ENCODE measurements at places on chromosomes 2 and 18.

GRCh38 chr18:75111760-75112159, 97.2 kb downstream of the PTGR3 start:
- no peak for DNase-seq

DNA sequence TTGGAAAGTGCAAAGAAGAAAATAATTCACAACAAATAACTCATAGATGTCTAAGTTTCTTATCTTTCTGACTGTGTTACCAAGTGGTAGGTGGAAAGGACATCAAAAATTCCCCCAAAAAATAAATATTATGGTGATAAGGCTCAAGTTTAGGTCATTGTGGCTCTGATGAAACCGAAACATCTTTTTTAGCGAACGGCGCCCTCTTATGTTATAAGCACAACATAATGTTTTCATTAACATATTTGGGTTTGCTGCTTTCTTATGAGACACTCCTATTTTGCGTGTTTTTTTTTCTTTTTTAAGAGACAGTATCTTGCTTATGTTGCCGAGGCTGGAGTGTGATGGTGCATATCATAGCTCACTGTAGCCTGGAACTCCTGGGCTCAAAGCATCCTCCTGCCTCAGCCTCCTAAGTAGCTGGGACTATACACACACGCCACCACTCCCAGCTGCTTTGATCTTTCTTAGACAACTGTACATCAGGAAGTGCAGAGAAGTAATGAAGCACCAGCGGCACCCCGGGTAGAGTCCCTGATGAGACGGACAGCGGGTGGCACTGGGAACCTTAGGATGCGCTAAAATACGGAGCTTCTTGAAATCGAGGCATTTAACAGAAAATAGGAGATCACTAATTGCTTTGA, 38.5 kb upstream of the SLC35G4 start:
- no peak for DNase-seq

- DNase-seq: no peak
Measured at GRCh38 chr18:58228176-58228575, 184.2 kb downstream of the NEDD4L start.

GRCh38 chr2:15704086-15704787, 112.6 kb downstream of the DDX1 start:
- no peak for DNase-seq

DNA sequence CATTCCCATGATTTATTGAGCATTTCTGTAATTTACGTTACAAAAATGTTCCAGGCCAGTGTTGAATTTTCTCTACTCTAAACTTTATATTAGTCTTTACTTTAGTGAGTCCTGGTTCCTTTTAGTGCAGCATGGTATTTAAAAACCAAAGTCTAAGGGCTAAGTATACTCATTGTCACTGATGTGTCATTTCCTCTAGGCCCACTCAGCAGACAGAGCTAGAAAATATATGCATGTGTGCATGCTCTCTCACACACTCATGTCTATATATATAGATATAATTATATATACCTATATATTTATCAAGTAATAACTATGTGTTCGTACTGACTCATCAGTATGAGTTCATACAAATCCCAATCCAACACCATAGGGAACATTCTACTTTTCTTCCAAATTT, 132.5 kb upstream of the SLC8A1 start:
- DNase-seq: no peak

GRCh38 chr2:55063713-55064323, 13.6 kb upstream of the RTN4 start:
- DNase-seq: no peak

DNA sequence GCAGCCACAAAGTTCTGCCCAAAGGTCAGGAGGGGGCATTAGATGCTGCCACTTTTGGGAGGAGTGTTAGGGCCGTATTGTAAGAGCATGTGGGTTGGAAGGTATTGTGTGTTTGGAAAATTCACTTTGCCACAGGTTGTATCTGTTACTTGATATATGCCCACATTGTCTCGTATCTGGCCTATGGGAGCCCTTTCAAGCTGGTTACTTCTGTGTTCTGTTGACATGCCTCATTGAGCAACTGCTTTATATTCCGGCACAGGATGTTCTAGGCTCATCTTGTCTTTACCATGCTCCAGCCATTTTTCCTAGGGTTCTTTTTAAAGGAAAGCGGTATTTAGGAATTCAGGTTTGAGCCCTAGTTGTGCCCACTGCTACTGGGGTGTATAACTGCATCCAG, 6.0 kb downstream of the ADNP2 start:
- DNase-seq: no peak

GRCh38 chr2:161552015-161552414, 72.2 kb upstream of the SLC4A10 start:
- DNase-seq: no peak

DNA sequence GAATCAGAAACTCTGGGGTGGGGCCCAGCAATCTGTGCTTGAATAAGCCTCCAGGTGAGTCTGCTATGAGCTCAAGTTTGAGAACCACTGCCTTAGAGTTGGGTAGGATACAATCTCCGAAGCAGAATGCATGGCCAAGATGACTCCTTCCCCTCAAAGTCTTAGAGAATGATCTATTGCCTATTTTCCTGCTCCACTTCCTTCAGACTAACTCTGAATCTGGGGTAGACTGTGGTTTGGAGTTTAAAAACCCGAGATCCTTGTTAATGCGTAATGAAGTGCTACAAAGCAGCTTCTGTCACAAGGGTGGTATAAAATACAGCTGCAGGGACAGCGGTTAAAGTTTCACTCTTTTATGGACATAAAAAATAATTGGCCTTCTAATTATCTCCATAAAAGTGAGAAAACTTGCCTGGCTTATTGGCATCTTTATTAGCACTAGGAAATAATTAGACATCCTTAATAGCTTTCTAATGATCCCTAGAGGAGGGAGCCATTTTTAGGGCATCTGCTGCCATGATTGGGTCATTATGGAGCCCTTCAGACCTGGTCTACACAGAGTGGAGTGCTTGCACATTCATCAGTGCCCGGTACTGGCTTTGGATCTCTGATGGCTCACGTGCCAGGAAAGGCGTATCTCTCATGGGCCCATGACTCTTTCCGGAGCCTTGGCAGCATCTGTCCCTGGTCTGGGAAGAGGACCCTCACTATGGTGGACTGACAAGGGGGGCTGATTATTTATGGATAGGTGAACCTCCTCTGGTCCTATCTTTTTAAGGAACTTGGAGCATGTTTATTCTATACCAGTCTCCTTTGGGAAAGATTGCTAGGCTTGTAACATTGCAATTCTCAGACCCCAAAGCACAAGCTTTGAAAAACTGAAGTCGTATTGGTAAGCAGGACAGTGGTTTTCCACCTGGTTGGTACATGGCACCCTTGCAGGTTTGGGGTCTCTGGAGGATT, 28.2 kb downstream of the SIX2 start:
- DNase-seq: no peak

GRCh38 chr2:18682681-18683080, 93.3 kb upstream of the NT5C1B start:
- DNase-seq: no peak

DNA sequence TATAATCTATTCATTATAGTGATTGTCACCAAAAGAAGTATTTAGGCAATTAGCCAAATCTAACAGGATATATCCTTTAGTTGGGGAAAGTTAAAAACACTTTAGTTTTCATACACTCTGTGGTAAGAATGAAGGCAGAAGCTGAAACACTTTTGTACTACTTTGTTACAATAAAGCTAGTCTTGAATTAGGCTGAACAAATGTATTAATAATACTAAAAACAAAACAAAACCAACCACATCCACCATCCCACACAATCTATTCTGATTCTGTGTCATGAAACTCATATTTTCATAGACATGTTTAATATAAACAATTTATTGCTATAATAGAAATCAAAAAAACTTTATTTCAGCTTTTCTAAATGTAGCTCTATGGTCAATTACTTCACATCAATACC, 508.8 kb downstream of the ZEB2 start:
- DNase-seq: no peak

- DNase-seq: no peak
Measured at GRCh38 chr18:52670896-52671295, 330.9 kb downstream of the DCC start.

DNA sequence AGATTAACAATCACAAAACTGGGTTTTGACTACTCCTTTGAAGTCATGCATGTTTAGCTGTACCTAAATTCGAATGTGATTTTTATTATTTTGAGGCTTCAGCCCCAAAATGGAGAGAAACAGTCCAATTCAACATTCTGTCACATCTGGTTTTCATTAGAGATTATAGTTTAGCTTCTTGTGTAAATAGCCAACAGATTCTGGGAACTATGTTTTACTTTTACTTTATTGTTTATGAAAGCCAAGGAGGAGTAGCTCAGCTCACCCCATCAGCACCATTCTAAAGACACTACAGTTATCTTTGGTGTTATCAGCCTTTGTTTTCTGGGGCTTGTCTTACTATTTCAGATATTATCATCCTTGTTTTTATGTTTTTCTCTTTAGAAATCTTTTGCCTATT, 465.0 kb upstream of the CWC22 start:
- no peak for DNase-seq

DNA sequence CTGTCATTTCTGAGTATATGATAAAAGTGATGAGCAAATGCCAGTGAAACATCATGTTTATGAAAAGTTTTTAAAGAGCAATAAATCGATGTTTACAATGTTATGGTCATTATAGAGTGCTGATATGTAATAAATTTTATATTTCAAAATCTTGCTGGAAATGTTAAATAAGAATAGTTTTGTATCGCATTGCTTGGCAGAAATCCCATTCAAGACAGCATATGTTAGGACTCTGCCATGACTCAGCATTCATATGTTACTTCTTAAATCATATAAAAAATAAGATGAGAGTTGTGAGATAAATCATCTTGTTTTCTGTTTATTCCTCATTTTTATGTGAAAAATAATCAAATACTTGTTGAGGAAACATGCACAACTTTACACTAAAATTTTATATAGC, 949.9 kb upstream of the NRXN1 start:
- DNase-seq: no peak

DNA sequence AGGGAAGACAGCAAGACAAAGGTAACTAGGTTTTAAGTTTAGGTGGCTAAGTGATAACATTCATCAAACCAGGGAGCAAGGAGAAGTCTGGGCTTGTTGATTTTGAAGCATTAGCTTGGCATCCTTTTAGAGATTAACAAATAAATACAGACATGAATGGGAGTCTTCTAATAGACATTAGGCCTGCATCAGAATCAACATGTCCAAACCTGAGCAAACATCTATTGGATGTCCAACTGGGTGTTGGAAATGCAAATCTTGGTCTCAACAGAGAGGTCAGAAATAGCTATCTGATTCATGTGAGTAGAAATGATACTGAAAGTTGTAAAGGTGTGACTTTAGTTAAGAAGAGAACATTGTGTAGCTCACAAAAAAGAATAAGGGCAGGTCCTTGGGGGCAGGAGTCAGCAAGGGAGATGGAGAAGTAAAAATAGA, 85.5 kb upstream of the RND3 start:
- DNase-seq: no peak

- DNase-seq: no peak
Measured at GRCh38 chr18:79982736-79983135, 5.6 kb downstream of the TXNL4A start.

GRCh38 chr18:79875931-79876461, 75.5 kb downstream of the SLC66A2 start:
- DNase-seq: no peak

DNA sequence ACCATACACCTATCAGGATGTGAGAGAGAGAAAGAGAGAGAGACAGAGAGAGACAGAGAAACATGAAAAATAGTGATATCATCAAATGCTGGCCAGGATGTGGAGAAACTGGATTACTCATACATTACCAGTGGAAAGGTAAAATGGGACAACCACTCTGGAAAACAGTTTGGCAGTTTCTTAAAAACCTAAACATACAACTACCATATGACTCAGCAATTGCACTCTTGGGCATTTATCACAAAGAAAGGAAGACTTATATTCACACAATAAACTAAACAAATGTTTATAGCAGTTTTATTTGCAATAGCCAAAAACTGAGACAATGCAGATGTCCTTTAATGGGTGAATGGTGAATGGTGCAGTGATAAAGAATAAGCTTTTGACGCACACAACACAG, 29.1 kb downstream of the SLC4A3 start:
- no peak for DNase-seq

GRCh38 chr2:26887151-26887550, 39.2 kb downstream of the DPYSL5 start:
- no peak for DNase-seq

- DNase-seq: no peak
Measured at GRCh38 chr2:1586923-1587840, 157.1 kb downstream of the PXDN start.

DNA sequence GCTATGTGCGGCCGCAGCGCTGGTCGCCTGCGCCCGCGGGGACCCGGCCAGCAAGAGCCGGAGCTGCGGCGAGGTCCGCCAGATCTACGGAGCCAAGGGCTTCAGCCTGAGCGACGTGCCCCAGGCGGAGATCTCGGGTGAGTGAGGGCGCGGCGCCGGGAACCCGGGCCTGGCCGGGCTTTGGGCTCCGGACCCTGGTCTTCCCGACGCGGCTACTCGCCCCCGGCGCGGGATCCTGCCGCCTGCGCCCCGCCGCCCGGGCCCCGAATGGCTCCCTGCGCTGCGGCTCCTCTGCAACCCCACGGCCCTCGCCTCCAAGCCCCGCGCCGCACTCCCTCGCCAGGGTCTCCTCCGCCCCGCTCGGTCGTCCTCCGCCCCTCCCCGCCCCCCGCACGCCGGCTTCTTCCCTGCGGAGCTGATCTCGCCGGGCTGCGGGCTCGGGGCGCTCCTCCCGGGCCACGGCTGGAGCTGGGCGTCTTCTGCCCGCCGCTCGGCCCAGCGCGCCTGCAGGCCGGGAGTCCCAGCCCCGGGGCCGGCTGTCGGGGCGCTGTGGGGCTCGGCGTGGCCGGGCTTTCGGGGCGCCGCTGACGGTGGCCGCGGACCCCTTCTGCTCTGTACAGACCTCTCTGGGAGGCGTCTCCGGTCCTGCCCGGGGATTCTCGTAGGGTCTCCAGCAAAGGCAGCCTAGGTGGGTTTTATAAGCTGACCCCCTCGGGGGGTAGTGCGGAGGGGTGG, 652 bp downstream of the GPC1 start:
- DNase-seq: no peak

- no peak for DNase-seq
Measured at GRCh38 chr2:182043861-182044260, 58.2 kb downstream of the PPP1R1C start.

GRCh38 chr2:126900646-126901319, 2.1 kb downstream of the TEX51 start:
- no peak for DNase-seq

- DNase-seq: no peak
Measured at GRCh38 chr2:206075113-206075512, 10.9 kb downstream of the INO80D start.

DNA sequence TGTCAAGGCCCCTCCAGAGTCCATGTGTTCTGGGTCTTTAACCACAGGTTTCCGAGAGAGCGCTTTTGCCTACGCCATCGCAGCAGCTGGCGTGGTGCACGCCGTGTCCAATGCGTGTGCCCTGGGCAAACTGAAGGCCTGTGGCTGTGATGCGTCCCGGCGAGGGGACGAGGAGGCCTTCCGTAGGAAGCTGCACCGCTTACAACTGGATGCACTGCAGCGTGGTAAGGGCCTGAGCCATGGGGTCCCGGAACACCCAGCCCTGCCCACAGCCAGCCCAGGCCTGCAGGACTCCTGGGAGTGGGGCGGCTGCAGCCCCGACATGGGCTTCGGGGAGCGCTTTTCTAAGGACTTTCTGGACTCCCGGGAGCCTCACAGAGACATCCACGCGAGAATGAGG, 9.3 kb downstream of the WNT10A start:
- DNase-seq: no peak
